Smooth muscle cell of the pulmonary artery (primary cell): ENCODE measurements at places on chromosomes 2 and 18. TPM values are rescaled to one million over a fixed set of nuclear protein-coding genes. Genes with fewer than 3 reads are reported as not detected.

GEN1 gene
- total RNA-seq = 5.2 and 6.1 TPM in 2 replicates

GATA6 gene
- total RNA-seq = 40.3 and 57.2 TPM in 2 replicates

ELMOD3 gene
- total RNA-seq = 19.5 and 20.2 TPM in 2 replicates

COX5B gene
- 166 and 211 TPM in 2 replicates for total RNA-seq

LINC00305 gene
- total RNA-seq = not detected in 2 replicates

VWC2L gene
- not detected in 2 replicates for total RNA-seq

CRACDL gene
- total RNA-seq = 0.03 TPM in 1 of 2 replicates, not detected in the other

ARHGAP15 gene
- total RNA-seq = 0.13 TPM in 1 of 2 replicates, not detected in the other

C2orf78 gene
- not detected in 2 replicates for total RNA-seq

GREB1L gene
- 0.85 and 1.0 TPM in 2 replicates for total RNA-seq

GCG gene
- total RNA-seq = not detected in 2 replicates

SCG2 gene
- total RNA-seq = 5.1 and 37.2 TPM in 2 replicates
